T-helper 2 cell treated with Interferon-gamma antibody and Interleukin-4, amounts not matched to agents 5 μg/mL and 100 μg/mL, for 36 hours (primary cell): ENCODE measurements at places on chromosomes 4 and X.

DNA sequence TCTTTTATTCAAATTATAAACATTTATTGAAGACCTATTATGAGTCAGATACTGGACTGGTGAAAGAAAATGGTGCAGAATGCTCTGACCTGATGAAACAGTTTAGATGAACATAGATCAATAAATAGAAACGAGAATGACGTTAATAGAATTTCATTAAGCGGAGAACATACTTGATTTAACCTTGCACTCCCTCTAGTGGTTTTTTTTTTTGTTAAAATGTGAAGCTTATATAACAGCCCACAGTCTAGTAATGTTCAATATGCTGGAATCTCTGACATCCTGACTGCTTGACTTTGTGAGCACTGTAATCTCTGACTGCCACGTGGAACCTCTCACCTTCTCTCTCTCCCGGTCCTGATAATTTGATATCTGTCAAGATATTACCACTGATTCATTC is 32.3 kb downstream of the HDAC8 start:
- no peak for DNase-seq

DNA sequence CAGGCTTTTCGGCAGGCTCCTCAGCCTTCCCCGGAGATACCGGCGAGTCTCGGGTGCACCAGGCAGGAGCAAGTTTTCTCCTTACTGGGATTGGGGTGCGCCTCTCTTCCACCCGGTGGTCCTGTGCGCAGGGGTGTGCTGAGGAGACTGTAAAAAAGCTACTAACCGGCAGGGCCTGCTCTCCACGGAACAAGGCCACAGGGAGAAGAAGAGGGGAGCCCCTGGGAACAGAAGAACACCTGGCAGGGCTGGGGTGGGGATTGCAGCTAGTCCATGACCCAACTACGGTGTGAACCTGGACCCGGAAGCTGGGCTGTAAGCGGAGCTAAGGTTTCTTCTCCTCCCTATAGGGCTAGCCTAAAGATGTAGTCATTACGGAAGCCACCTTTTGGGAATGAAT is 17.7 kb upstream of the ZIC3 start:
- no peak for DNase-seq

DNA sequence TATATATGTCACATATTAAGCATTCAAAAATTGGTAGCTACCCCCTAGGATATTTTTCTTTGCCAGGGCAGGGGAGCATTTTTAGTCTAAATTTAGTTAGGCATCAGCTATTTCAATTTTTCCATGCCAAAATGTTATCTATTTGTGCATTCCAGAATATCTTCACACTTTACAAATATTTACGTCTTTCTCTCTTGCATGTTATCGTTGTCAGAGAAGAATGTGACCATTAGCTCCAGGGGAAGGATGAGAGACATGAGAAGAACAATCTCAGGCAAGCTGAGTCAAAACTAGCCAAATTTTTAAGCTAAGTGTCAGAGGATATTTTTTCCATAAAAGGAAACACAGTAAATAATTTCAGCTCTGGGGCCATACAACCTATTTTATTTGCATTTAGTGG is 885.0 kb upstream of the EPHA5 start:
- DNase-seq = no peak

DNA sequence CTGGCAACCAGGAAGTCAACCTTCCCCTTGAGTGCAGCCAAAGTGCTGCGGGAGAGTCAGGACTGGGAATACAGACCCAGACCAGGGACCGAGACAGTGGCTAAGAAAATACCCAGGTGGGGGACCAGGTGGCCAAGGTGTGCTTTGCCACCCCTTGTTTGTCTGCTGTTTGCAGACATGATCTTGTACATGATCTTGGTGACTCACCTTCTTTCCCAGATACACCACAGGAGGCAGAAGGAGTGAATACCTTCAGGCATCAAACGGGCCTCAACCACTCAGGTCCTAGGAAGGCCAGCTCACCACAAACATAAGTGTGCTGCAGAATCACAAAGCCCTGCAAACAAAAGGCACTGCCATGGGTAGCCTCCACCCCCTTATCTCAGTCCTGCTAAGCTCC is 62.0 kb downstream of the CNGA2 start:
- no peak for DNase-seq

- no peak for DNase-seq
Measured at GRCh38 chrX:135194684-135195083, 23.5 kb upstream of the CT55 start.

GRCh38 chr4:38621028-38621684 is 42.8 kb upstream of the KLF3 start:
- no peak for DNase-seq

DNA sequence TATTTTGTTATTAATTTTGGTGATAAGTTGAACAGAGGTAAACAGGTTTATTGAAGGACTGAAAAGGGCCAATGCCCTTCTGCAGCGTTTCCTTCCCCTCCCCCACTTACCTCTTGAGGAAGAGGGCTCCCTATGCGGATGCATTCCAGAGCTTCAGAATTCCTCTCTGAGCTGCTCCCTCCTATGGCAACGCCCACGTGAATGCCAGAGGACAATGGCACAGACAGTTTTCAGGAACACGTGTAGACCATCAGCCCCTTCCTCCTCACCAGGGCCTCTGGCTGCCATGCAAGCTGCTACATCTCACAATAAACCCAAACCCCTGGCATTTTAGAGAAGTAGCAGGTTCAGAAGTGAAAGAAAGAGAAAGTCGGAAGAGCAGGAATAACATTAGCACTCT is 127.9 kb downstream of the CHRDL1 start:
- DNase-seq = no peak

DNA sequence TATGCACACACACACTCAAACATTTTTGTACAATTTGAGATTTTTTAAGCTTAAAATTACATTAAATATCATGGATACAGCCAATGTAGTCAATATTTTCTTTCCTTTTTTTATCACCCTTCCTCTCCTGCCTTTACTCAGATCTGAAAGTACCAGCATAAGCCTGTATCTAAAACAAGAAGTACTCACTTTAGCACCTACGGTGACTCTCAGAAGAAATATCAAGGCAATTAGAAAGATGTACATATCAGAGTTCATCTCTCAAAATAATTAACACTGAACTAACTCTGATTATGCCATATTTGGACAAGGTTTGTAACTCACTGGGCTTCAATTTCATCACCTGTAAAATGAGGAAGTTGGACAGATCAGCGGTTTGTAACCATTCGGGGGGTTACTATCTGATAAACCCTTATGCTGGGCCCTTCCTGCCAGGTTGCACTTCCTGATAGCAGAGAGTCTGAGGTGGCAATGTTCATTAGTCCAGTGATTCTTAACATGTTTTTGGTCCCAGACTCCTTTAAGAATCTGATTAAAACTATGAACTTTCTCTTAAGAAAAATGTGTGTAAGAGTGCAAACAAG is 5.7 kb upstream of the GPR174 start:
- no peak for DNase-seq

GRCh38 chr4:124468360-124468759 is 244.2 kb downstream of the ANKRD50 start:
- DNase-seq = no peak

DNA sequence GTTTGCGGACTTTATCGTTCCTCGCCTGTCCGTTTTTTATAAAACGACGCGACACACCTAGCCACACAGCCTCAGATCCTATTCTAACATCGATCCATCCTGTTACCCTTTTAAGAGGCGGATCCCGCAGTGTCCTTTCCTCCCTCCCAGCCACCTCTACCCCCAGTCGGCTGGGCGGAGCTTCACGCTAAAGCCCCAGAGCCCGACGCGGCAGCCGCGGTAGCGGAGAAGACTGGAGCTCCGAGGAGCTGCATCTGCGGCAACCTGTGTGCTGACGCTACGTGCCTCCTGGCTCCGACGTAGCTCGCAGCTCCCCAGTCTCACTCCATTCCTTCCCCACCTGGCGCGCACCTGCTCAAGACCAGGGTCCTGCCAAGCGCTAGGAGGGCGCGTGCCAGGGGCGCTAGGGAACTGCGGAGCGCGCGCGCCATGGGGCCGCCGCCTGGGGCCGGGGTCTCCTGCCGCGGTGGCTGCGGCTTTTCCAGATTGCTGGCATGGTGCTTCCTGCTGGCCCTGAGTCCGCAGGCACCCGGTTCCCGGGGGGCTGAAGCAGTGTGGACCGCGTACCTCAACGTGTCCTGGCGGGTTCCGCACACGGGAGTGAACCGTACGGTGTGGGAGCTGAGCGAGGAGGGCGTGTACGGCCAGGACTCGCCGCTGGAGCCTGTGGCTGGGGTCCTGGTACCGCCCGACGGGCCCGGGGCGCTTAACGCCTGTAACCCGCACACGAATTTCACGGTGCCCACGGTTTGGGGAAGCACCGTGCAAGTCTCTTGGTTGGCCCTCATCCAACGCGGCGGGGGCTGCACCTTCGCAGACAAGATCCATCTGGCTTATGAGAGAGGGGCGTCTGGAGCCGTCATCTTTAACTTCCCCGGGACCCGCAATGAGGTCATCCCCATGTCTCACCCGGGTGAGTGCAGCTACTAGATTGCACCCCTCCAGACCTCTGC is at the start of gene RNF128:
Gene RNF128 (plus strand): TSS at position 217 of the 953 bp plus-strand sequence. CDS start 213 bp downstream, at position 430.
- DNase-seq = peak; percentile 3

DNA sequence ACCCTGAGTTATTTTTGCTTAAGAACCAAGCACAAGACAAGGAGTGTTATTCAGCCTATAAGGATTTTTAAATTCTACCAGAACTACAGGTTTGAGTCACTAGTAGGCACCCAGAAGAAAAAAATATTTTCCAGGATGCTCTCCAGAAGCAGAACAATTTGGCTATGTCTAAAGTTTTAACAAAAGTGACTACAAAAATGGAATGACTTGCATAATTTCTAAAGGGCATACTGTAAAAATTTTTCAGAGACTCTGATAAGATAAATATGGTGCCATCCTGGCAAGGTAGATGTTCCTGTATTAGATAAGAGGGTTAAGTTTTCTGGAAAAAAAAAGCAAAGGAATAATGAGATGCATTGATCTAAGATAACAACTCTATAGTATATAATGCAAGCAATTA is 68.6 kb upstream of the FAM9A start:
- DNase-seq = no peak

DNA sequence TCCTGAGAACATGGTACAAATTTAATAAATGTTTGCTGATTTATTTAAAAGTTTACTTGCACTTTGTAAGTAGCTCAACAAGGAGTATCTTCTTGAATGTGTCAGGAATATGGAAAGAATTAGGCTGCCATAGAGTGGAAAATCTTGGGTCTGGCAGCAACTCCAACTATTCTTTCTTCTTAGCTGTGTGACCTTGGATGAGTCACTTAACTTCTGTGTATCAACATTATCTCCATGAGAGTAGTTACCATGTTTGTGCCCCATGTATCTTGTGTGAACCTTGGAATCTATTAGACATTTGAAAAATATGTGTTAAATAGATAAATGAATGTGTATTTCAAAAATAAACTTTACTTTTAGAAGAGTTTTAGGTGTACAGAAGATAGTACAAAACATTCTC is 348.8 kb downstream of the GBA3 start:
- no peak for DNase-seq

- no peak for DNase-seq
Measured at GRCh38 chr4:168639914-168640313, 143.1 kb downstream of the PALLD start.

DNA sequence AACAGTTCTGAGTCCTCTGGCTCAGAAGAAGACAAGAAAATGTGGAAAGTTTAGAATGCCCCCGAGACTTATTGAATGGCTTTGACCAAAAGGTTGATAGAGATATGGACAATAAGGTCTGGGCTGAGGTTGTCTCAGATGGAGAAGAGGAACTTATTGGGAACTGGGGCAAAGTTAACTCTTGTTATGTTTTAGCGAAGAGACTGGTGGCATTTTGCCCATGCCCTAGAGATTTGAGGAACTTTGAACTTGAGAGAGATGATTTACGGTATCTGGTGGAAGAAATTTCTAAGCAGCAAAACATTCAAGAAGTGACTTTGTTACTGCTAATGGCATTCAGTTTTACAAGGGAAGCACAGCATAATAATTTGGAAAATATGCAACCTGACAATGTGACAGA is 1549.3 kb upstream of the ADGRL3 start:
- no peak for DNase-seq
